ENCODE measurements at places on chromosomes 4 and X.

GRCh38 chr4:156594624-156595023 is 377.0 kb downstream of the PDGFC start:
- DNase-seq, result no peak

- no peak for DNase-seq
Observed at GRCh38 chr4:83250687-83251446, 33.7 kb downstream of the COQ2 start.

GRCh38 chrX:23756165-23756564 is 13.1 kb upstream of the ACOT9 start:
- DNase-seq, result no peak

GRCh38 chrX:19156186-19156585 is 33.9 kb upstream of the ADGRG2 start:
- no peak for DNase-seq
